ENCODE measurements at places on chromosomes 2 and 18.

DNA sequence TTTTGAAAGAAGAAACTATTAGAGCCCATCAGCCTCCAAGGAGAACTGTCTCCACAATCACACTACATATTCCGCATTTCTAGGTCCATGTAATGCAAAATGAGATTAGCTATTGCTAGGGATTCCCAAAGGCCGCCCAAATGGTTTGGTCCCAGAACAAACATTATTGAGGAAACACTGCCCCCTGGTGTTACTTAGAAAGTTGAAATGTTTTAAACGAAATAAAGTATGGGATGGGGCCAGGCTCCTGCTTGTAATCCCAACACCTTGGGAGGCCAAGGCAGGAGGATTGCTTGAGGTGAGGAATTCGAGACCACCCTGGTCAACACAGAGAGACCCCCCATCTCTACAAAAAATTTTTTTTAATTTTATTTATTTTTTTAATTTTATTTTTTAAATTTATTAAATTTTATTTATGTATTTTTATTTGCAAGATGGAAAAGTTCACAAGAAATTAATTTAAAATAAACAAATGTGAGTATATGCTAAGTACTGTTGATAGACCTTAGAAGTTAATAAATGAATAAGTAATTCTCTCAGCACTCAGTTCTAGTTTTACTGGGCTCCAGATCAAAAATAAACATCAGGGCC, 5.5 kb downstream of the NHEJ1 start:
- no peak for DNase-seq

GRCh38 chr2:152961351-152961750, 242.9 kb downstream of the ARL6IP6 start:
- no peak for DNase-seq

- DNase-seq = no peak
Observed at GRCh38 chr18:71846716-71847115, 697.4 kb downstream of the CBLN2 start.

DNA sequence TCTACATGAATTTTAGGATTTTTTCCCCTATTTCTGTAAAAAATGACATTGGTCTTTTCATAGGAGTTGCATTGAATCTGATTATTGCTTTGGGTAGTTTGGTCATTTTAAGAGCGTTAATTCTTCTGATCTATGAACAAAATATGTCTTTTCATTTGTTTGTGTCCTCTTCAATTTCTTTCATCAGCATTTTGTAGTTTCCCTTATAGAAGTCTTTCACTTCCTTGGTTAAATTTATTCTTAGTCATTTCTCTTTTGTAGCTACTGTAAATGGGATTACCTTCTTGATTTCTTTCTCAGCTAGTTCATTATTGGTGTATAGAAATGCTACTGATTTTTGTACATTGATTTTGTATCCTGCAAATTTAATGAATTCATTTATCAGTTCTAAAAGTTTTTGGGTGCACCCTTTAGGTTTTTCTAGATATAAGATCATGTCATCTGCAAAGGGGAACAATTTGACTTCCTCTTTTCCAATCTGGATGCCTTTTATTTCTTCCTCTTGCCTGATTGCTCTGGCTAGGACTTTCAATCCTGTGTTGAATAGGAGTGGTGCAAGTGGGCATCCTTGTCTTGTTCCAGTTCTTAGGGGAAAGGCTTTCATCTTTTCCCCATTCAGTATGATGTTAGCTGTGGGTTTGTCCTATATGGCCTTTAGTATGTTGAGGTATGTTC, 36.6 kb upstream of the AAK1 start:
- DNase-seq = no peak

DNA sequence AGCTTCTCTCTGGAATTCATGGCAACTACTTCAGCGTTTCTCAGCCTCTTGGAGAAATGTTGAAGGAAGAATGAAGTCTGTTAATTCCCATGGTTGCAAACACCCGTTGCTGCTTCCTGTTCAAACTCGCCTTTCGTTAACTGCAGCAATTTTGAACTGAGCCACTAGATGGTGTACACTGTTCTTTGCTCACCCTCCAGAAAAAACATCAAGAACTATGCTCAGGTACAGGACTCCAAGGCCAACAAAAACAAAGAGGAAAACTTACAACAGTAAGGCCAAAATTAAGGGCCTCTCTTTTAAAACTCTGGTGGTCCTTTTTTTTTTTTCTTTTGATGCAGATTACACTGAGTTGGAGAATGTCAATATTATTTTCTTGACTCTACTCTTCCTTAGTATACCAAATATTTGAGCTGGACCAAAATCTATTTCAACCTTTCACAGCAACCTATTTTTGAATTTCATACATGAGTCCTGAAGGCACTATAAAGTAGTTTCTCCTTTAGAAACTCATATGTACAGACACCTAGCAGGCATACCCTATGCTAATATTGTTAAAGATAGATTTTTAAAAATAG, 58.2 kb downstream of the KLHL14 start:
- peak; percentile 39 for DNase-seq

DNA sequence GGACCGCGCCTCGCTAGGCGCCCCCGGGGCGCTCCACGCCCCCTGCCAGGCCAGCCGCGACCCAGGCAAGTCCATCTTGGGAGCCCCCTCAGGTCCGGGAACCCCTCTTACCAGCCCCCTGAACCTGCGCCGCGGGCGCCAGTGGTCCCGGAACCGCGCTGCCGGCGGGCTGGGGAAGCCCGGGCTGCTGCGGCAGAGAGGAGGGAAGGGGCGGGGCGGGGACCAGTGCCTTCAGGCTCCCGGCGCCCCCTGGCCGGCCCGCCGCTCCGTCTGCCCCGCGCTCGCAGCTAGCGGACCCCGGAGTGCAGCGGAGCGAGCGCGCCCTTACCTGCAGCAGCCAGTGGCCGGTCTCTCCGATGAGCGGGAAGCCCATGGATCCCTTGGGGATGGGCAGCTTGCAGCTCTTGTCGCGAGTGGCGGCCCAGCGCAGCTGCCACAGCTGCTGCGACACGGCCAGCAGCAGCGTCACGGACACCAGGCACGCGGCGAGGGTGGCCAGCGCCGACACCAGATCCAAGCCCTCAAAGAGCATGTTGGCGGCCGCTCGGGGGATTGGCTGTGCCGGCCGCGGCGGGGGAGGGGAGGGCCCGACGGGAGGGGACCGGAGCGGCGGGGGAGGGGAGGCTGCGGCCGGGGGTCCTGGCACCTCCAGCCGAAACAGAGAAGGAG, at the start of gene CYP26B1:
TSS of gene CYP26B1 (minus strand) at position 560 of the 669 bp plus-strand sequence. CDS start at position 532, 28 bp downstream.
- DNase-seq = no peak

GRCh38 chr2:80420530-80421208, 116.1 kb upstream of the LRRTM1 start:
- DNase-seq = no peak

GRCh38 chr2:163734401-163734800, 1.4 kb downstream of the FIGN start:
- no peak for DNase-seq

- no peak for DNase-seq
Observed at GRCh38 chr2:100878000-100878791, 58.3 kb downstream of the NPAS2 start.

- DNase-seq = no peak
Observed at GRCh38 chr2:9478526-9478925, 4.2 kb downstream of the IAH1 start.

- DNase-seq = no peak
Observed at GRCh38 chr2:77013457-77013856, 508.7 kb downstream of the LRRTM4 start.

DNA sequence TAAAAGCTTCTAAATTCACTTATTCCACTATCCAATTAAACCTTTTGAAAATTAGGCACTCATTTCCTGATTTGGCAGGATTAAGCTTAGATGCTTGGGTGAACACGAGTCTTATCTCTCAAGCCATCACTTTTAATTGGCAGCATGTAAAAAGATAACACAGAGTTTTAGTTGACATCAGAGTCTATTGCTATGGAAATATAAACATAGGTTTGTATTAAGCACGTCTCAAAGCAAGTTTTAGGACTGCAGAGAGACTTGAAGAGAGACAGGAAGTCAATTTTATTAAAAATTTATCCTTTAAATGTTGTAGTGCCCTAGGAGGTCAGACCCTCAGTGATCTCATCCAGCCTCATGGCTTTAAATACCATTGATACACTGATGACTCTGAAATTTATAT, 5.6 kb downstream of the RBKS start:
- DNase-seq = peak; percentile 95

- DNase-seq = no peak
Observed at GRCh38 chr18:36650906-36651305, 177.9 kb downstream of the TPGS2 start.

- DNase-seq = no peak
Observed at GRCh38 chr2:105375001-105375561, 23.8 kb downstream of the FHL2 start.

DNA sequence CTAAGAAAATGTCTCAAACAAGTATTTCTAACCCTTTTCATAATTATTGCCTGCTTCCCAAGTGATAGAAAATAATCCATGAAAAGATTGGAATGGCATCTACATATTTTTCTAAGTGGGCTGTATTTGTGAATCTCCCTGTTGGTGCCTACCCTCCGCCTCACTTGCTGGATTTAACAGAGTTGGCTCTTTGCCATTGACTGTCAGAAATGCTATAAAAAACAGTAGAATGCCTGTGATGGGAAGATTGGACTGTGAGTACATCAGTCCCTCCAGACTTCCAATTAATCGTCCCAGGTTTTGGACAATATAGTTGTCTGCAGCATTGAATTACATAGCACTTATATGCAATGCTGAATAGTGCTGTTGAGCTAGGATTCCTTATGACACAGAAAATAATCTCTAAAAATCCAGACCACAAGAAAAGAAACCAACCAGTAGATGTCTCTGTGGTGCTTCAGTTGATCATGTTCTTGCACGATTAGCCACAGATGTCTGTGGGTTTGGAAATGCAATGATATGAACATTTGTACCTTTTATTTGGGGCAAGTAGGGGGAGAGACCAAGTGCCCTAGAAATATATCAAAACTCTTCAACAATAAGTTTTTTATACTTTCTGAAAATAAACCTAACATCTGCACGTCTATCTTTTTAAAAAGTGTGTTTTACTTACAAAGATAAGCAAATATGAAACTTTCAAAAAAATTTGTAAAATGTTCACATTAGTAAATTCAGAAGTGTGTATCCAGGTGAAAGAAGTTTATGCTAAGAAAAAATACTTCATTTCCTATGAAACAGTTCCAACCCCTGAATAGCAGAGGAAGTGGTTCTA, 88.5 kb downstream of the DYNAP start:
- peak; percentile 37 for DNase-seq

DNA sequence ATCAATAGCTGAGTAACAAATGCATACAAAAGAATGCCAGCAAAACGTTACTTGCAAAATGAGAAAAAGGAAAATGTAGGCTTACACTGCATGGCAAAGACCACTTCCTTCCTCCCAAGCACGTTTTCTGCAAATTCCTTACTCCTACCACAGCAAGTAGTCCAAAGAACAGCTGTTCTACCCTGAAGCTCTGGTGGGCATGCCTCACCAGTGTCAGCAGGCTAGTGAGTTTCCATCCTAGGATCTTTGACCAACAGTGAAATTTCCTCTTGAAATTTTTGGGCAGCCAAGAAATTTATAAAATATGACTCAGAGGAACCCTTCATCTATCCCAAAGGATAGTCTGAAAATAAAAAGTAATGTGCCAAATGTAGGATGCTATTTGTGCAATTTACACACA, 123.9 kb downstream of the ZNF532 start:
- DNase-seq = no peak

DNA sequence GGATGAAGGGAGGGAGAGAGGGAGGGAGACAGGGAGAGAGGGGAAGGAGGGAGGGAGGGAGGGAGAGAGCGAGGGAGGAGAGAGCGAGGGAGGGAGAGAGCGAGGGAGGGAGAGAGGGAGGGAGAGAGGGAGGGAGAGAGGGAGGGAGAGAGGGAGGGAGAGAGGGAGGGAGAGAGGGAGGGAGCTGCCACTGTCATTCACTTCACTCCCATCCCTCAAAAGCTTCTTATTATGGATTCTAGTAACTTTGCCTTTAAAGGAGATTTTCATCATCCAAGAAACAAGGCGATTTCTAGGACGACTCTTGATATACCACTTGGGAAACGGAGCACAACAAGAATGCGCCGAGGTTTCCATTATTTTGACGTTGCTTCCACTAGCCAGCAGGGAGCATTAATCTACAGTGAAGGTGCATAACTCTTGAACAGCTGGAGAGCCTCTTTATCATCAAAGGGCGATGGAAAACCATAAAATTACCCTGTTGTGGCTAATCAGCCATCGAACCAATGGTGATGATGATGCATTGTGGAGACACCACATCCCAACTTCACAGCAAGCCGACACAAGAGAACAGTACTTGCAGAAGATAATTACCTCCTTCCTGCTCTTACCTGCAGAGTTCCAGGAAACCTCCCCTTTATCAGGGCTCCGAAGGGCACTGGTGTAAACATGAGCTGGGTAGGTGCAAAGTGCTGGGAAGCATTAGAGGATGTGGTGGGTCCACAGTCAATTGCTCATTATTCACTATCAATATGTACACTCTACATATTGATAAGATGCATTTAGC, 130.5 kb downstream of the EIPR1 start:
- DNase-seq = no peak

DNA sequence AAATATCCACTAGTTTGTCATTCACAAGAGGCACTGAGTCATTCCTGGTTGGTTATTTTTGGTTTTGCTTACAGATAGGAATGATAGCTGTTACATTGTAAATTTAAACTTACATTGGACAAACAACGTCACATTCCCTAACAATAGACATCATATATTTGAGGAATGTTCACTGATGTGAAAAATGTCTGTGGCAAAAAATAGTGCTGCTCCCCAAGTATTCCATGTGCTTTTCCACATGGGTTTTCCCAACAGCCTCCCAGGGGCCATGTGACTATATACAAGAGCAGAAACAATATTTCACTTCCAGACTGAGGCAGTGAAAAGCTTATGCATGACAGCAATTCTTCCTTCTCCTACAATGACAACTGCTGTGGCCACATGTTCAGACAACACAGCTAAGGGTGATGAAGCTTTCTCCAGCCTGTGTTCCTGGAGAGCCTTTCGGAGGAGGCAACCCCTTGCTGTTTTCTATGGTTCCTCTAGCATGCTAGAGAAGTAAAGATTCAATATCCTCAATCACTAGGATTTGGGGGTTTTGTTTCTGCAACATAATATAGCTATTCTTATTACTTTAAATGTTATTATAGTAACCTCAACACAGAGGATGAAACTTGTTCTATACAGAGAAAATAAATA, 202.7 kb downstream of the PTH2R start:
- no peak for DNase-seq

- no peak for DNase-seq
Observed at GRCh38 chr2:163771596-163771995, 35.8 kb upstream of the FIGN start.

DNA sequence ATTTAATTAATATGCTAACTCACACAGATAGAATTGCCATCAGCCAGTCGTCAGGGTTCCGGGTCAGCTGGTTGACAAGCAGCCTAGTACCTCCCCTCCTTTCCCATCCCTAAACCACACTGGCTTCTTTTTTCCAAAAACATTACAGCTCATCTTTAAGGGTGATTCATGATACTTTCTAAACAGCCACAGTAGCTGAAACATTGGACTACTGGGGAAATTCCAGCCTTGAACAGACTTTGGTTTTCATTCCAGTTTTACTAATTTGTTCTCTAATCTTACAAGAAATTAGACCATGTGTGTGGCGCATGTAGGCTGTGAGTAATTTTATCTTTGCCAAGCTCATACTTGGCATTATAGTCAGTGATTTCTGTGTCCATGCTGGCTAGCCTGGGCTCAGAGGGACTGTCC, 110.8 kb downstream of the FMNL2 start:
- DNase-seq = no peak

GRCh38 chr2:85324639-85325465, 2.9 kb downstream of the TGOLN2 start:
- DNase-seq = no peak

Measured in retinal pigment epithelial cell (primary cell).